ENCODE measurements at places on chromosomes 3 and 15.

DNA sequence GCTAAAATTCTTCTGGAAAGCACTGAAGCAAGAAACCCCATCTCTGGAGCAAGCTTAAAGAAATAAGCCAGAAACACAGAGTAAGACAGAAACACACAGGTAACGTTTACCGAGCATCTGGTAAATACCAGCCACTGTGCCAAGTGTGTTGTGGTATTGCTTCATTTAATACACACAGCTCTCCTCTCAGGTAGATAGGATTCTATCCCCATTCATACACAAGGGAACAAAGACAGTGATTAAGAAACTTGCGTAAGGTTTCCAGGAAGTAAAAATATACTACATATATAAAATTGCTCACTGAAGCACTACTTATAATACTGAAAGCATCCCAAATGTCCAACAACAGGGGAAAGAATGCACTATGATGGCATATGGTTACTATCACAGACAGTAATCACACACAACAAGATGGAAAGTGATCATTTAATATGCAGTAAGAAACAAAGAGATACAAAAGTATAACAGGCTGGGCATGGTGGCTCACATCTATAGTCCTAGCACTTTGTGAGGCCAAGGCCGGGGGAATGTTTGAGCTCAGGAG, 27.5 kb downstream of the TAMM41 start:
- peak; percentile 45 for ATAC-seq

DNA sequence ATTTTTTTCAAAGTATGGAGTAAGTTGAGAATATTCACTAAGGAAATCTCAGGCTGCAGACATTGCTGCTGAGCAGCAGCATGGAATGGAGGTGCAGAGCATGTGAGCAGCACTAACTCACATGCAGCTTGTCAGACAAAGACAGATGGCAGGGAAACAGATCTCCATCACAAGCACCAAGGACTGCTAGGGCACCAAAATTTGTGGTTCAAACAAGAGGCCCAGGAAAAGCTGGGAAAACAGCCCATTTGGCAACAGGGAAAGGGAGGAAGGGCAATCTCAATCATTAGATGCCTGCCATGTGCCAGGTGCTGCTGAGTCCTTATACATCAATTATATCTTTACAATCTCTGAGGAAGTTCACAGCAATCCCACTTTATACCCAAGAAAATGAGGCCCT, 47.2 kb upstream of the EIF1B start:
- ATAC-seq, result no peak

- ATAC-seq, result no peak
These were observed 506.3 kb downstream of the SHQ1 start for GRCh38 chr3:72341920-72342319.

GRCh38 chr3:144259267-144259666, 287.6 kb downstream of the DIPK2A start:
- no peak for ATAC-seq

DNA sequence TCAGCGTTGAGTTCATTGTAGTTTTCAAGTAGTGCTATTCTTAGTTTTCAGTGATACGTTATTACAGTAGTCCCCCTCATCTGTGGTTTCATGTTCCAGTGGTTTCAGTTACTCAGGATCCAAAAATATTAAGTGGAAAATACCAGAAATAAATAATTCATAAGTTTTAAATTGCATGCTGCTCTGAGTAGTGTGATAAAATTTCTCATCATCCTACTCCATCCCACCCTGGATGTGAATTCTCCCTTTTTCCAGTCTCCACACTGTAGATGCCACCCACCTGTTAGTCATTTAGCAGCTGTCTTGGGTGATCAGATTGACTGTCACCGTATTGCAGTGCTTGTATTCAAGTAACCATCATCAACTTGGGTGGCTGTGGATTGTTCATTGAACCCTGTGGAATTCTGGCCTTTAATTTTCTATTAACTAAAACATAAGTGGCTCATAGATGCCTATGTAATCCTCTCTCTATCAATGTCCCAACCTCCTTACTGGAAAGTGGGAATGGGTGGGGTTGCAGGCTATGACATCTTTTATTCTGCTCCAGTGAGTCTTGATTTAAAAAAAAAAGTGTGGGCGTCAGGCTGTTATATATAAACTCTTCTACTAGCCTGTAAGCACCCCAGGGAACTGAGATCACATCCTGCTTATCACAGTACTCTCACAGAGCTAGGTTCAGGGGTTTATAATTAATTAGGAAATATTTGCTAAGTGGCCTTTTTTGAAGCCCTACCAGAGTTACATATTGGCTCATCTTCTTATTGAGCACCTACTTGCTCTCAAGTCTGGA, 97.5 kb downstream of the CFAP20DC start:
- no peak for ATAC-seq

- no peak for ATAC-seq
These were observed 292.8 kb downstream of the LPP start for GRCh38 chr3:188446766-188447165.

DNA sequence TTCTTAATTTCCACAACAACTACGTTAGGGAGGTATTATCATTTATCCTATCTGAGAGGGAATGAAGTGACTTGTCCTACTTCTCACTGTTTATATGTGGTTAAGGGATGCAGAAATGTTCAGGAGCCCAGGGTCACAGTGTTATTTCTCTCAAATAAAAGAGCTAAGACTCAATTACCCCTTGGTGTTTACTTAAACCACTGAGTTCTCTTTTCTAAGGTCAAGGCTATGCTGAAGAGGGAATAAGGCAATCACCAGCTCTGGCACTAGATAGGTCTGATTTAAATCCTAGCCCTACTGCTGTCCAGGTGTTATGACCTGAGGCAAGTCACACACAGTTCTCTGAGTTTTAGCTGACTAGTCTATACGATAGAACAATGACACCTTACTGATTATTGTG, 35.7 kb upstream of the BCL6 start:
- ATAC-seq, result no peak

DNA sequence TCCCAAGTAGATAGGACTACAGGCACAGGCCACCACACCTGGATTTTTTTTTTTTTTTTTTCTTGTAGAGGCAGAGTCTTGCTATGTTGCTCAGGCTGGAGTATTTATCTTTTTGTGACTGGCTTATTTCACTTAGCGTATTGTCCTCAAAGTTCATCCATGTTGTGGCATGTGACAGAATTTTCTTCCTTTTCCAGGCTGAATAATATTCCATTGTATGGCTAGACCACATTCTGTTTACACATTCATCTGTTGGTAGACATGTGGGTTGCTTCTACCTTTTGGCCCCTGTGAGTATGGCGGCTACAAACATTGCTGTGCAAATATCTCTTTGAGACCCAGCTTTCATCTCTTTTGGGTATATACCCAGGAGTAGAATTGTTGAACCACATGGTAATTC, 160.2 kb upstream of the SMAD3 start:
- ATAC-seq, result no peak

DNA sequence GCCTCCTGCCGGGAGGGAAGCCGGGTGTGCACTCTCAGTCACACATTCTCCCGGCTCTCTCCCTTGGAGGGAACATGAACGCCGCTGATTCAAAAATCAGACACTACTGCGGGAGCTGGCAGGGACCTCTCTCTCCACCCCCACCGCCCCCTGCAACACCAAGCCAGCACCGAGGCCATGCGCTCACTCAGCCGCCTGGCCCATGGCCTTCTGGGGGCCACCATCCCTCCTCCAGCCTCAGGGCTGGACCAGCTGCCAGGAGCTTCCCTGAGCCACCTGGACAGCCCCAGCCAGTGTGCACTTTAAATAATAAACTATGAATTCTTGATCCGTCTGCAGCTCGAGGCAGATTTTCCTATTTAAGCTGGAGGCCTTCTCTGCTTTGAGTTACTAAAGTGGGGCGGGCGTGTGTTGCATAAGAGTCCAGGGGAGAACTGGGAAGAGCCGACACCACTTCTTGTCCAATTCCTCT, 30.6 kb downstream of the ADAMTS17 start:
- ATAC-seq, result no peak

DNA sequence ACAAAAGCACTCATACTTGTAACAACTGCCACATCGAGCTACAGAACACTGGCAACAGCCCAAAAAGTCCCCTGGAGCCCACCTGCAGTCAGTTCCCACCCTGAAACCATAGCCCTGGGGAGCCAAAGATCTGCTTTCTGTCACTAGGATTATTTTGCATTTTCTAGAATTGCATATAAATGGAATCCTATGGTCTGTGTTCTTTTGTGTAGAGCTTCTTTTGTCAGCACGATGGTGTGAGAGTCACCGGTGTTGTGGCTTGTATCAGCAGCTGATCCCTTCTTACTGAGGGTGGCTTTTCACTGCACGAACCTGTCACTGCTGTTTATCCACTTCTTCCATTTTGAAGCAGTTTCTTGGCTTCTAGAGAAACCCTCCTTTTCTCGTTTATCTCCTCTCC, 60.1 kb upstream of the PRR23E start:
- no peak for ATAC-seq

GRCh38 chr3:46110701-46111493, 83.6 kb upstream of the XCR1 start:
- peak; percentile 47 for ATAC-seq

- no peak for ATAC-seq
These were observed 8.4 kb upstream of the RBSN start for GRCh38 chr3:15107075-15107947.

DNA sequence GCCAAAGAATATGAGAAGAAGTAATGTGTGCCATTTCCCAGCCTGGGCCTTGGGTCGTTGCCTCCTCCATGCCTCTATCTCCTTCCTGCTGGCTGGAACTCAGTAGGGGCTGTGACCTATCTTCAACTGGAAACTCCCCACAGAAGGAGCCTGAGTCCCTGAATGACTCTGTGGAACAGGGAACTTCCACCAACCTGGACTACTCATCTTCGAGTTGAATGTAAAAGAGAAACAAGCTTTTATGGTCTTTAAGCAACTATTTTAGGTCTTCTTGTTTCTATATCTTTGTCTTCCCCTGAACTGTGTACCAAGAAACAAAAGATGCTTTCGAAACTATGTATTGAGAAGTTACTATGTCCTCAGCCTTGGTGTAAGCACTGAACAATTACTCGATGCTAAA, 355.3 kb upstream of the NR2F2 start:
- no peak for ATAC-seq

GRCh38 chr3:71778353-71778752, 6.6 kb downstream of the PROK2 start:
- no peak for ATAC-seq

DNA sequence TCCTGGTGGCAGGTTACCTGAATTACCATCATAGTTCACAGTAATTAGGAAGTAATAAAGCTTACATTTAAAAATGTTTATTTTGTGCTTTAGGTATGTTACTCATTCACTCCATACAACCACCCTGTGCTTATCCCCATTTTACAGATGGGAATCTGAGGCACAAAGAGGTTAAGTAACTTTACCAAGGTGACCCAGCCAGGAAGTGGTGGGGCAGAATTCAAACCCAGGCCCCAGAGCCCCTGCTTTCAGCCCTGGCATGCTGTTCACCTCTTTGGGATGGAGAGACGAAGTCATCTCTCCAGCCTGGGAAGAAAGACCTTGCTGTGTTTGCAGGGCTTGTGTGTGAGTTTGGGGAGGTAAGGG, 285.6 kb upstream of the TPM1 start:
- ATAC-seq, result no peak
